ENCODE measurements at places on chromosomes 1 and 21.
A peak's percentile ranks its signal among the peaks of the same experiment; 100 is the strongest.

GRCh38 chr1:155038602-155039307 is 5.1 kb downstream of the DCST1 start:
- DNase-seq = no peak

- no peak for DNase-seq
Measured at GRCh38 chr1:99553301-99553700, 92.6 kb upstream of the PALMD start.

- DNase-seq = no peak
Measured at GRCh38 chr1:33117440-33118085, 36.6 kb downstream of the AZIN2 start.

GRCh38 chr1:14245954-14246353 is 352.5 kb upstream of the KAZN start:
- no peak for DNase-seq

DNA sequence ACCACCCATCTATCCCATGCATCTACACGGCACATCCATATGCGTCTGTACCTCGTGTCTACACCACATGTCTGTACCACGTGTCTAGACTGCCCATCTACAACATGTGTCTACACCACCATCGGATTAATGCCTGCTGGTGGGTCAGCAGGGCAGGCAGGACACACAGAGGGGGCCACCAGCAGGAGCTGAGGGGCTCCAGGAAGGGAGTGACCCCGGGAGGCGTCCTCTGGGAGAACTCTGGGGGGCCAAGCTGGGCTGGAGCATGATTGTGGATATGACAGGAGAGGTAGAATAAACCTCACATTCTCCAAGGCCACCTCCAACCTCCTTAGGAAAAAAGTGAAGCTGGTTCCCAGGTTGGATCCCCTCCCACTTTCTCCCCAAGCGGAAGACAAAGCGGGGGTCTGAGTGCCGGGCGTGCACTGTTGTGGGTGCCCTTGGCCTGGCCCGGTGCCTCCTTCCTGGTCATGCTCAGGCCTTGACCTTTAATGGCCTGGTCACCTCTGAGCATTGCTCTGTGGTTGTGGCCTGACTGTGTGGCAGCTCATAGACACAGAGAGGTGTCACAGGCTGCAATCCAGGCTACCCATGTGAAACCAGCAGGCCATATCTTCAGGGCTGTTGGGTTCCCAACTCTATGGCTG is 881 bp upstream of the ACTRT2 start:
- DNase-seq = no peak

DNA sequence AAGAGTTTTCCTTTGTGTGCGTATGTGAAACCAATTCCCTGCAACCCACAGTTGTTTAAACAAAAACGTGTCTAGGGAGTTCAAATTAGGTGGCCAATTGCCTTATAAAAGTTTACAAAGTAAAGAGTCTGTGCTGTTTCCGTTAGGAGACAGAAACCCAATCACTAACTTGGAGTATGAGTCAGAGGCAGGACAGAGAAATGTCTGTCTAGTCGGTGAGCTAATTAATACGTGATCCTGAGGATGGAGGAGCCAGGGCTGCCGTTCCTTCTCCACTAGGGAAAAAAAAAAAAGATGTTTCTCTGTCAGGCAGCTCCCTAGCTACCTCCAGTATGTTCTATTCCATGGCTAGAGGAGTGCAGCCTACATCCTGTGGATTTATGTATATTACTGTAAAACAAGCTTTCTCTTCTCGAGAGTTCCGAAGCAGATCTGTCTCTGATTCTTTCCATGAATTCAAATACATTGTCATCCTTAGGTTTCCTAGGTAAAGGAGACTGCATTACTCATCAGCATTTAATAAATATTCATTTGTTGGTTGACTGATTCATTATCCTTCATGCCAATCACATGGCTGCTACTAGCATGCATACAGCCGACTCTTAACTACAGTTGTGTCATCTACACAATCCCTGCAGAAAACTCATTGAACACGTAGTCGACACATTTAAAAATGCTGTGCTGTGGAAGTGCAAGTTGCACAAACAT is 430.6 kb downstream of the KIF26B start:
- DNase-seq = no peak

- no peak for DNase-seq
Measured at GRCh38 chr21:15149600-15150224, 84.9 kb upstream of the NRIP1 start.

DNA sequence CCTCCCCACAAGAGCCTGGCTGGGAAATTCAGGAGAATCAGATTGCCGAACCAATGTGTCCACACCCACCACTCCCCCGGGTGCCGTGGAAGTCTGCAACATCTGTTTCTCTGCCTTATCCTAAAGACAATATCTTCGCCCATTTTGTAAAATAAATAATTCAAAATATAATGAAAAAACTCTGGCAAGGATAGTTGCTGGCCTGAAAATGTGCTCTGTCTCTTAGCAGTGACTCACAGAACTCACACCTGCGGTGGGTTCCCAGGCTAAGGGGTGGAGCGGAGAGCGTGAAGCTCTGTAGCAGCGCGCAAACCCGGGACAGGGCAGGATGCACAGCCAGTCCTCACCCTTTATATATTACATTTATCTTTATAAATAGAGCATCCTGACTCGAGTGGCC is 99.9 kb downstream of the COLGALT2 start:
- no peak for DNase-seq

DNA sequence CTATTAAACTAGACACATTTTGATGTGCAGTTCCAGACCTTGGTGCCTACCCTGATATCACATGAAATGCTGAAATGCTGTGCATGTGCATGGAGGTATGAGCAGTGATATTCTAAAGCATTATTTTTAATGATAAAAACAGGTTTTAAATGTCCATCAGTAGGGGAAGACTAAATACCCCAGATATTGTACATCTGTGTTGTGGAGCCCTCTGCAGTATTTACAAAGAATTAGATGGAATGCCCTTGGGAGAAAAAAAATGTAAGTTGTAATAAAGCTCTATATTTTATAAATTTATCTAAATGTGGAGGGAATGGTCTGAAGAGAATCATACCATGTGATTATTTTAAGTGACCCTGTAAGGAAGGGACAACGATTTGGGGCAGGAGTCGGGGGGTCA is 39.1 kb upstream of the IGSF5 start:
- DNase-seq = no peak

DNA sequence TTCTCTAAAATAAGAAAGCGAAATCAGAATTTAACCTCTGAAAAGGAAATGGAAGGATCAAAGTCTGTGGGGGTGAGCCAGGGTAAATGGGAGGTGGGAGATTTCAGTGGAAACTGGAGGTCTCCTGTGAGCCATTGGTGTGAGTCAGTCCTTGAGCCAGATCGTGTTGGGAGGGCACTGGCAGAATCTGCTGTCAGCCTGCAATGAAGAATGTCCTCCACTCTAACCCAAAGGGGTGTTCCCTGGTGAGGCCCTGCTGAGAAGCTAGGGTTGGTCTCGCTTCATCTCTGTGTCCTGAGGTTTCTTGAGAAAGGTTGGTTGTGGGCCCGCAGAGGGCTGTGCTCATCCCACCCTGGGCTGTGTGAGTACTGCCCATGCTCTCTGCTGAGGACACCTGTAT is 2.4 kb downstream of the QSOX1 start:
- no peak for DNase-seq

DNA sequence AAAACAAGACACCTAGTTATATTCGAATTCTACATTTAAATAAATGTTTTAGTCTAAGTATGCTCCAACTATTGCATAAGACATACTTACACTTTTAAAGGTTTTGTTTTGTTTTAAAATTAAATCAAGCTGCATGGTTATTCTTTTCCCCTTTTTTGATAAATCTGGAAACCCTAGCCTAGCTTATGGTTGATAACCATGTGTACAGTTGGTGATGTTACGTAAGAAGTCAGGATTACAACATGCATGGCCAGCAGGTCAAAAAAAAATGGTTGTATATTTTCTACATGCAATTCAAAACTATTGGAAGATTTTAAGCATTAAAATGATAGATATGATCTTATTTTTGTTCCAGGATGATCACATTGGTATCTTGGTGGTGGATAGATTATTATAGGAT is 1600.6 kb downstream of the PLA2G4A start:
- no peak for DNase-seq

GRCh38 chr1:89972024-89972423 is 22.9 kb upstream of the ZNF326 start:
- no peak for DNase-seq

DNA sequence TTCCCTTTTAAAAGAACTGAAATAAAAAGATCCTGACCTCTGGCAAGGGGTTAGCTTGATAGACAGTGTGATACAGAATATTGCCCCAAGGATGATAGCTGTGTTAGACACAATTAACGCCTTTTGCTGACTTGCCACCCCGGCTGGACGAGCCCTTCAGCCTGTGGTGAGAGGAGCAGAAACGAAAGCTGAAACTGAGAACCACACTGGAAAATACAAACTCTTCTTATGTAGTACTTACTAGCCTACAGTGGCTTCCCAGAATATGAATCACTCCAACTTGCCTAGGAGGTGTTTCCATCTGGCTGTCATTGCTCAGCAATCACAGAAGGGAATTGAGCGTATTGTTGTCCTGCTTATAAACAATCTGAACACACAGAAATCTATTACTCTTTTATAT is 22.9 kb downstream of the SAMSN1 start:
- DNase-seq = peak; percentile 20

GRCh38 chr1:10033359-10033845 is 644 bp downstream of the UBE4B start:
- DNase-seq = peak; percentile 30

DNA sequence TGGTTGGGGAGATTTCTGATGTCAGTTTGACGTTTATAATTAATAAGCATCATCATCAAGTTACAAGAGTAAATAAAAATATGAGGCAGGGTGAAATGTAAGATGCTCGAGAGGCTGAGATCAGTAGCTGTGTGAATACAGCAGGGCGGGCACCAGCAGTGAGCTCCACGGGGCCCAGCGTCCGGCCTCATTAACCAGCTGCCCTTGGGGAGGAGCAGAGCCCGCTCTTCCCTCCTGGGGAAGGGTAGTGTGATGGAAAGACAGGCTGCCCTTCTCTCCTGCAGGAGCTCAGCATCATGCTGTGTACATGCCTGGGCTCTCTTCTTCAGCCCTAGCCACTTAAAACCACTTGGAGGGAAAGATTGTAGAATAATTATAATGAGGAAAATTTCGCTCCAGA is 23.4 kb downstream of the PDE9A start:
- no peak for DNase-seq

DNA sequence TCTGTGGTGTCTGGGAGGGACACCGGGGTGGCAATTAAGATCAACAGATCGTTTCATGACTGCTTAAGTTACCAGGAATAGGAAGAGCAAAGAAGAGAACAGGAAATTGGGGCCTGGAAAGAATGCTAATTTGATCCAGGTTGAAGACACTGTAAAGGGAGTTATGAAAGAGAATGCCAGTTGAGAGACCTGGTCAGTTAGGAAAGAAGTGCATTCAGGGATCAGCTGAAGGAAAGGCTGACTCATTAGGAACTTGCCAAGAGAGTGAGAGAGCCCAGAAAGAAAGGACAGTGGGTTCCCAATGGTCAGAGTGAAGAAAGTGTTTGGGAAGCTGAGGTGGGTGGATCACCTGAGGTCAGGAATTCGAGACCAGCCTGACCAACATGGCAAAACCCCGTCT is 119.6 kb downstream of the UBE2U start:
- DNase-seq = no peak

DNA sequence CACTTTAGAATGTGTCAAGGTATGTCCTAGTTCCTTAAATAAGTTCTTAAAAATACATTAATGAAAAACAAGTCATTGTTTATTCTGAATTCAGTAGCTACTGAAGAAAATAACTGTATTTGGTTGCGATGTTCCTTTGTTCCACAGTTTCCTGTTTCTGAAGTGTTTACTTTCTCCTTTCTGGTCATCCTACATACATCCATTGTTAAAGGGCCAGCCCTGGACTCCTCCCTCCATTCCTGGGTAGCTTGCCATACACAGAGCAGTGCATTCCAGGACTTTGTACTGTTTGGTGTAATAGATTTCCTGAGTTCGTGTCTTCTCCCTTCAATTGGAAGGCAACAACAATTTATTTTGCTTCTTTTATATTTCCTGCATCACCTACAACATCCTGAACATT is 845.4 kb upstream of the CXADR start:
- DNase-seq = no peak

- DNase-seq = peak; percentile 23
Measured at GRCh38 chr21:15826147-15826780, 96.5 kb downstream of the USP25 start.

- DNase-seq = no peak
Measured at GRCh38 chr1:33005838-33006421, 30.8 kb downstream of the AK2 start.

DNA sequence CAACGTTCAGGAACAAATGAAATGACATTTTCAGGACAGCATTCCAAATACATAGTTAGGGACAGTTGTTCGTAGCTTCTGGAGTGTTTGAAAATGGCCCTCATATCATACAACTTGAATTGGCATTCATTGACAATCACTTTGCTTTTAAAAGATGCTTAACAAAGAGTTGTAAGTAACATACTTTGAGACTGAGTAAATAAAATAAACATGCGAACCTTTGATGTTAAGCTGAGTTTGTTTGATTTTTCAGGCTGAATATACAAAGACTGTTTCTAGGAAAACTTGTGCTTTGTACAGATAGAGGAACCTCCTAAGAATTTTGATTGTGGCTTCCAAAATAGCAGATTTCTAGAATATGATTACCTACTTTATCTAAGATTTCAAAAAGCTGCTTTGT is 45.3 kb downstream of the ITSN1 start:
- no peak for DNase-seq

- no peak for DNase-seq
Measured at GRCh38 chr1:8020032-8020431, 6.1 kb downstream of the ERRFI1 start.

- DNase-seq = no peak
Measured at GRCh38 chr1:213564215-213564659, 423.5 kb upstream of the PROX1 start.

DNA sequence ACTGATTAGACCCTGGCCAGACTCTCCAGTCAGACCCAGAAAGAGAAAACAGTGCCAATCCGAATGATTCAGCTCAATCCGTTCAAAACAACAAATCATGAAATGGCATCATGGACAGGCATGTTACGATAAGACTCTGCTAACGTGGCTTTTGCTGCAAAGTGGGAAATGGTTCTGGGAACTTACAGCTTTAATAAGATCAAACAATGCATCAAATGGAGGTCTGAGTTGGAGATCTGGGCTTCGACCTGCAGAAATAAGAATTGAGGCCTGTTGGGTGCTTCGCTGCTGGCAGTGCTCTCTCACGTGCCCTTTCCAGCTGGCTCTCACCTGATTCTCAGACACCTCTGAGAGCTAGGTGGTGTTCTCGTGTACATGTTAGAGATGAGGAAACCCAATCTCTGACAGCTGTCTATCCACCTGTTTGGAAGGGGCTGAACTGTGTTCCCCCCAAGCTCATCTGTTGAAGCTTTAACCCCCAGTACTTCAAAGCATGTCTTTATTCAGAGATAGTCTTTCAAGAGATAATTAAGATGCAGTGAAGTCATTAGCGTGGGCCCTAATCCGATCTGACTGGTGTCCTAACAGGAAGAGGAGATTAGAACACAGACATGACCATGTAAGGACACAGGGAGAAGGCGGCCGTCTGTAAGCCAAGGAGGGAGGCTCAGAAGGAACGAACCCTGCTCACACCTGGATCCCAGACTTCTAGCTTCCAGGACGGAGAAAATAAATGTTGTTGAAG is 45.5 kb upstream of the ETS2 start:
- DNase-seq = no peak
